Stimulated activated CD8-positive, alpha-beta memory T cell treated with anti-CD3 and anti-CD28 coated beads, Interleukin-12 subunit alpha, Interleukin-12 subunit beta, amount 100 ng/mL, for 1 hour (primary cell): ENCODE measurements at places on chromosomes 5 and 9.

DNA sequence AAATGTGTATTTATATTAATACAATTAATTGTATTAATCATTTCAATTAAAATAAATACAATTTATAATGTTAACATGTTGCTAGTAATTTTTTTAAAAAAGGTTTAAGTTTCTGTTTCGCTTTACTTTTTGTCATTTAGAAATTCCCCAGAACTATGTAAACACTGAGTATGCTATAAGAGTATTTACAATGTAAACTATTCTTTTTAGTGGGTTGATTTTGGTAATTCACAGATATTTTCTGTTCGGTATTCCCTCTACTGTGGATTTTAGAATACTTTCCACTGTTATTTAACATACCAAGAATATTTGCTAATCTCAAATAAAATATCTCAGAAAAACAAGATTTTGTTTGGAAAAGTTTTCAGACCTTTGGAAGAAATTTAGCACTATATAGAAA is 1564.4 kb downstream of the EFNA5 start:
- no peak for DNase-seq

DNA sequence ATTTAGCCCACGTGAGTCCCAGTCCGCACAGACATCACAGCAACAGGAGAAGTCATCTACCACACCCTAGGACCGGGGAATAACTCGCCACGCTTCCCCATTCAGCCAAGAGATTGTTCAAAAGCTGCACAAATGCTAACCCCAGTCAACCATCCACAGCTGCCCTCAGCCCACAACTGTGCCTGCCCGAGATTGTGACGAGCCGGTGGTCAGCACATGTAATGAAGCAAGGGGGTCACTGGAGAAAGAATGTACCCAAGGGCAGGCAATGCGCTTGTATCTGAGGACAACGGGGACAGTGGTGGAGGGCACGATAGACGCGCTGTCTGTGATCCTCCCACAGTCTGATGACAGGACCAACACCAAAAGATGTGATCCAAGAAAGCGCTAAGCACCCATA is 67.8 kb downstream of the COL23A1 start:
- DNase-seq: no peak

DNA sequence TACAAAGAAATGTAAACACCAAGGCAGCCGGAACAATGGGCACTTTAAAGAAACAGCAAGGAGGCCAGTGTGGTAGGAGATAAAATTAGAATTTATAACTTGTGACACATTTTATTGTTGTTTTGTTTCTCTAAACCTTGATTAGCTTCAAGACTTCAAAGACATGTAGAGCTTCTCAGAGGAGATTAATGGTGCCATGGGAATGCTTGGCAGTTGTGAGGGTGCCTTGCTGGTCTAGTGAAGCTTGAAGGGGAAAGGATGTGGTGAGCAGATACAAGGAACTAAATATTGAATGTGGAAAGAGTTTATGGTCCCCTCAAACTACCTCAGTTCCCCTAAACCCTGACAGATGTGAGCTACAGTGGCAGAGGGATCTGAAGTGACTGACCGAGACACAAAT is 322.4 kb upstream of the ADAMTS16 start:
- DNase-seq: no peak

GRCh38 chr9:122580360-122580759 is 2.8 kb downstream of the OR1L8 start:
- no peak for DNase-seq

DNA sequence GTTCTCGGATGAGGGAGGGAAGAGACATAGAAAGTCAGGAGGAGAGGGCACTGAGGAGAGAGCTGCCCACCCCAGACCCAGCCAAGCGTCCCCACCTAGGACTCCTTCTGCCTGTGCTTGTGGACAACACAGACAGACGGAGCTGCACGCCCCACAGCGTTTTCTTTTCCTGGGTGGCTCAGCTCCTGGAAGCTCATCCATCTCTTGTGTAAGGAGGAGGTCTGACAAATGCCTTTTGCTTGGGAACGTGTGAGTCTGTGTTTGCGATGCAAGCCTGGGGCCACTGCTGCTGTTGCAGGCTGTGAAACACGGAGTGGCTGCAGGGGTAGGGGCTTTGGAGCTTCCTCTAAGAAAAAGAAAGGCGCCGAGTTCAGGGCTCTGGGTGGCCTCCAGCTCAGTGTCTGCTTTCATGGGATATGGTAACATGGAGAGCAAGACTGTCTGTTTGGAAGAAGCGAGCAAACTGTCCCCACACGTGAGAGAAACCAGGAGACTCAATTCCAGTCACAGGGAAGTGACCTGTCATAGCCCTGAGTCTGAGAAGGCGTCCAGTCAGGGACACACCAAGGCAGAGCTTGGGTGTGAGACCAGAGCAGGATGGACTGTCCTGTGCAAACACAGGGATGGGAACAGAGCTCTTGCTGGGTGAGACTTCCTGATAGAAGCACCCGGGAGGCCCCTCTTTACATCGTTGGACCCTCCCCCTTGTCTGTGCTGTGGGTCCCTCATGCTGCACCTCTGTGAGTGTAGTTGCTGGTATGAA is 42.7 kb downstream of the GADD45G start:
- DNase-seq: no peak

DNA sequence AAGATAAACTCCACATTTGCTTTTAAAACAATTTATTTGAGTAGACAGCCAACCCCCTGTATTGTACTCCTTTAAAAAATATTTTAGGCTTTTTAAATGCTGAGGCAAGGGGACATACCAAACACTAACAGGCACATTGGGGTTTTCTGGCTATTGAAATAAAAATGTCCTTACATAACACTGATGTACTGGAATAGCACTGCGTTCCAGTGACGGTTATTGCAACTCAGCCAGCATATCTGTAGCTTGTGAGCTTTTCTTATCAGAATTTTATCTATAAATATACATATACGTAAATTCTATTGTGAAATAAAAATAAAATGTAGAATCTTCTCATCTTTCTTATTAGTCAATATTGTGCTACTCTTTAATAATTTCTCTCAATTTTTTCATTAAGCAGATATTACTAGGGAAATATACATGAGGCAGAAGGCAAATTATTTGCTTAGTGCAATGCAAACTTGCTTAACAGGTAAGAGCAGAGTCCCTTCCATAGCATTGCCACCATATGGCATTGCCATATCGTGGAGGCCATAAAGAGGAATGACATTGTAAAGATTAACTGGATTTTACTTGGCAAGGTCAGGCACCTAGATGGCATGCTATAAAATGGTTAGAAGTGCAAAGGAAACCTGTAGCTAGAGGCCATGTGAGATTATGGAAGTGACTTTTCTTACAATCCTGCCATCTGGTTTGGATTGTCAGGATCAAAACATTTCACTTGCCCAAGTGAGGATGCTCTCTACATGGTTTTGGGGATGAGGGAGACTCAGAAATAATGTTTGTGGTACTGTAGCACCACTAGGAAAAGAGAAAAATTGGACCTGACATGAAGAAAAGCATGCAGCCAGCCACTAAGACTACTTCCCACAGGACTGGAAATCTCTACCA is 94.8 kb upstream of the CDKN2B start:
- DNase-seq: no peak

GRCh38 chr5:372556-372995 is 51.1 kb downstream of the AHRR start:
- no peak for DNase-seq
